RWPE1 (cell line): ENCODE measurements at places on chromosomes 2 and 18.

GRCh38 chr2:3045318-3045921 lies 332.2 kb downstream of the EIPR1 start:
- no peak for DNase-seq

DNA sequence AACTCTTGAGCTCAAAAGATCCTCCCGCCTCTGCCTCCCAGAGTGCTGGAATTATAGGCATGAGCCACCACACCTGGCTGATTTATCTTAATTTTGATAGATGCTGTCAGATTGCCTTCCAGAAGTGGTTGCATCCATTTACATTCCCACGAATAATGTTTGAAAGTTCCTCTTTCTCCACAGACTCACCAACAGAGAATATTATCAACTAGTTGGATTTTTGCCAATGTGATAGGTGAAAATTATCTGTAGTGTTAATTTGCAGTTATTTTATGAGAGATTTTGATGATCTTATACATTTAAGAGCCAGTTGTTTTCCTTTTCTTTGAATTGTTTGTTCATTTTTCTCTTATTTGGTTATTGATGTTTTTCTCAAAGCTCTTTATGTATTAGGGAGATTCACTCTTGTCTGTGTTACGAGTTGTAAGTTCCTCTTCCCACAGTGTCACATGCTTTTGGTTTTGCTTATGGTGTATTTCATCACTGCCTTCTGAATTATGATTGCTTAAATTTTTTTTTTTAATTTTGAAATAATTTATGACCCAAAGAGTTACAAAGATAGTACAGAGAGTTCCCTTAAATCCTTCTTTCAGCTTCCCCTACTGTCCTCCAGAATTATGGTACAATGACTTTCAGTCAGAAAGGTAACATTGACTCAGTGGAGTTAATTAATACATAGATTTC lies 20.7 kb upstream of the NT5DC4 start:
- no peak for DNase-seq

- no peak for DNase-seq
These were observed 27.7 kb downstream of the BIRC6 start for GRCh38 chr2:32384529-32384928.

- DNase-seq = no peak
These were observed 40.2 kb upstream of the GPR17 start for GRCh38 chr2:127605691-127606263.

- DNase-seq = no peak
These were observed 10.6 kb downstream of the CNDP1 start for GRCh38 chr18:74544898-74545297.

- DNase-seq = no peak
These were observed 75.9 kb downstream of the TMEM18 start for GRCh38 chr2:601387-601698.

GRCh38 chr18:22253676-22254075 lies 84.3 kb downstream of the GATA6 start:
- DNase-seq = no peak

DNA sequence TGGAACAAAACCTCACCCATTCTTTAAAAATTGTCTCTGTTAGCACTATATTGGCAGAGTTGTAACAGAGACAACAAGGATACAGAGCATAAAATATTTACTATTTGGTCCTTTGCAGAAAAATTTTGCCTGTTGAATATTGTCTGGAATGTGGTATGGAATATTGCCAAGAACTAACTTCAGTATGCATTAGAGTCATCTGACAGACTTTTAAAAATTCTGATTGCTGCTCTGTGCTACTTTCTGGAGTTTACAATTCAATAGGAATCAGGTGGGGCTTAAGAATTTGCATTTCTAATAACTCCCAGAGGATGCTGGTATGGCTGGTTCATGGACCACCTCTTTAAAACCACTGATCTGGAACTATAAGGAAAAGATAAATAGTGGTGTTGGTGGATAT lies 32.8 kb upstream of the NYAP2 start:
- DNase-seq = no peak

GRCh38 chr2:43343573-43344304 lies 117.3 kb upstream of the ZFP36L2 start:
- DNase-seq = no peak

DNA sequence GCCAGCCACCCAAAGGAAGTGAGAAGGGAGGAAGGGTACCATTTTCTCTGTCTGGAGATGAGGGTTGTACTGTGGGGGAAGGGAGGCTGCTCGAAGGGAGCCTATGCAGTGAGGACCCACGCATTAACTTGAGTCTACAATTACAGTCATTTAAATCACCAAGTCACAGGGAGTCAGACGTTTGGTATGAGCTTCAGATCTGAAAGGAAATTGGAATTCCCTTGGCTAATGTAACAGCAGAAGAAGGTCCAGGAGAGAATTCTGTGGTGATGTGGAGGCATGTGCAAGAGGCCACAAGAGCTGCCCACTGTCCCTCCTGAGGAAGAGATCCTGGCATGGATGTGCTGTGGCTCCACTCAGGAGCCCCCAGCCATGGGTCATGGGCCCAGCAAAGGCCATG lies 22.5 kb downstream of the DAPL1 start:
- DNase-seq = no peak

DNA sequence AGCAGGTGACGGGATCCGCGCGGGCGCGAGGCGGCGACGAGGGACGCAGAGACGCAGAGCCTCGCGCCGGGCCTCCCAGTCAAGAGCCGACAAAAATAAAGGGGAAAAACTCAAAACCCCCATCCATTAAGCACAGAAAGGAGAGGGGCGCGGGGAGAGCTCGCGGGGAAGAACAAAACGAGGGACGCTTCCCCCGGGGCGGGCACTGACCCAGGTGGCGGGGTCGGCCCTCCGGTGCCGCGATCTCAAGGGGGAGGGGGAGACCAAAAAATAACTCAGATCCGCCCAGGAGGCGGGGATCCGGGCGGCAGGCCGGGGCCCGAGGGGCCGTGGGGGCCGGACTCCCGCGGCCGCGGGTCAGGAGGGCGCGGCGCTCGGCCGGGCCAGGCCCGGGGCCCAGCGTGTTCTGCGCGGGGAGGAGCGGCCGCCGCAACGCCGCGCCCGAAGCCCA lies 597 bp downstream of the RNF103 start:
- DNase-seq = no peak

DNA sequence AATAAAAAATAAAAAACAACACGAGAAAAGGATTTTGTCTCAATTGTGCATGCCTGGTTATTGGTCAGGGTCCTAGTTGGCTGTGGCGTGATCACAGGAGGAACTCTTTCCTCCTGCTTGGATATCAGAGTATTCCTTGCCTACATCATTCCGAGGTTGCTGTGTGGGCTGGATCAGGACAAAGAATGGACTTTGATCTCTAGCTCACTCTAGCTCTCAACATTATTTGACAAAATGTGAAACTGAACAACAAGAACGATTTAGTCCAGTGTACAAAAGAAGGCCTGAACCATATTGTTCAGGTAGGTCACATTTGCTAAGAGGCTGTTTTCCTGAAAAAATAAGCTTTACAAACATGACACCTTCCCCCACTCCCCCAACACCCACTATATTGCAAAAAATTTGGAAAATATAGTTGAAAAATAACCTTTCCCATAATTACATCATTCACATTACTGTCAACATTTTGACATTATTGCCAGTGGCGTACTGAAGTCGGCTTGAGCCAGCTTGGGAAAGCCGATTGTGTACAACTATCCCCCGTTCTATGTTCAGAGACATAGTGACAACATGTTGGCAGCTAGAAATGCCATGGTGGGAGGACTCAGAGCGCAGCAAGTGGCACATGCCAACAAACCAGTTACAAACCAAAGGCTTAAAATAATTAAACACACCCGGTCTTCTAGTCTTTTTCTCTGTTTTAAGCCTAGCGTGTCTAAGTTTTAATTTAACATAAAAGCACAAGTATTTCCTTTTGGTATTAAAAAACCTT lies 179.0 kb downstream of the LPIN1 start:
- no peak for DNase-seq

GRCh38 chr2:39529836-39530235 lies 92.8 kb upstream of the MAP4K3 start:
- no peak for DNase-seq

DNA sequence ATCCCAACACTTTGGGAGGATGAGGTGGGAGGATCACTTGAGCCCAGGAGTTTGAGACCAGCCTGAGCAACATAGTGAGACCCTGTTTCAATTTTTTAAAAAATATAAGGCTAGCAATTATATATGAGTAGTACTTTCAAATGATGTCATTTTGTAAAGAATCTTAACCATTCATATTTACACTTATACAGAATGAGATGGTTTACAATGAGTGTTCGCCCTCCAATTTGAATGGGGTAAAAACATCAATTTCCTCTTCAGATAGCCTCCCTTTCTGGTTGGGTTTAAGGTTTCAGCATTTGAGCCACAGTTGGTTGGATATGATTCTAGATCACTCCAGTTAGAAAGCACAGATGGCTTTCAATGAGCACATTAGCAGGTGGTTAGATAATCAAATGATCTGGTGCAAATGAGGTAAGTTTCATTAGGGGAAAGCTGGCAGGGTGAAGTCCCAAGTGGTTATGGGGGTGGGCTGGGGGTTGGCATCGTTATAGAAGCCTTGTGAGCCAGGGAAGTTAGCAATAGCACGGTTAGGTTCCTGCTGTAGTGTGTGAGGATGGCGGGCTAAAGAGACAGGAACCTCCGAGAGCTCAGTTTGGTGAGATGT lies 63.9 kb downstream of the TRPM8 start:
- DNase-seq = no peak

- no peak for DNase-seq
These were observed 702.2 kb downstream of the ERBB4 start for GRCh38 chr2:211836409-211836808.

DNA sequence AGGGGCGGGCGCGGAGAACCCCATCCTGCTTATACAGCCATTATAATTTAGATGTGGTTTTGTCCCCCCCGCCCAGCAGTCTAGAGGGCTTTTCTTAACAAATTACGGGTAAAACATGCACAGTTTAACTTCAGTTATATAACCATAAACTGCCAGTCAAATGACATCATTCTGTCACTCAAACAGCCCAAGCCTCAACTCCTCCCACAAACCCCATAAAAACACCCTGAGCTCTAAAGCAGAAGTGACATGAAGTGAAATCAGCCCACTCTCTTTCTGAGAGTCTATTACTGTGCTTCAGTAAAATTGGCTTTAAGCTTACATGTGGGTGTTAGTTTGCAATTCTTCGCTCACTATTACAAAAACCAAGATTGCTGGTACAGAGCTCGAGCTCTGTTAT lies 705.1 kb upstream of the GCFC2 start:
- no peak for DNase-seq

GRCh38 chr2:111116011-111116746 lies 4.5 kb upstream of the BCL2L11 start:
- DNase-seq = no peak

DNA sequence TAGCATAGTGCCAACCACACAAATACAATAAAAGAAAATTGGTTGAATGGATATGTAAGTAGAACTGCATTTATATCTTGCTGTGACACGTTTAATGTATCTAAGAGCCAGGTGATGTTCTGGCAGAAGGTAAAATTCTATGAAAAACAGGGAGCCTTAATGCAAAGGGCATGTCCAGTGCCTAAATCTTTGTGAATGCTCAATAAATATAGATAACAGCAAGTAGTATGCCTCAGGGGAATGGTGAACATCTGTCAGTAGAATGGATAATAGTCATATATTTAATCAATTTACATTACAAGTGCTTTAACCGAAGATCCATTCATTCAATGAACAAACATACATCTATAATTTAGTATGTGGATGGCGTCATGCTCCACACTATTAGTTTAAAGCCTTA lies 43.7 kb upstream of the NYAP2 start:
- DNase-seq = no peak

DNA sequence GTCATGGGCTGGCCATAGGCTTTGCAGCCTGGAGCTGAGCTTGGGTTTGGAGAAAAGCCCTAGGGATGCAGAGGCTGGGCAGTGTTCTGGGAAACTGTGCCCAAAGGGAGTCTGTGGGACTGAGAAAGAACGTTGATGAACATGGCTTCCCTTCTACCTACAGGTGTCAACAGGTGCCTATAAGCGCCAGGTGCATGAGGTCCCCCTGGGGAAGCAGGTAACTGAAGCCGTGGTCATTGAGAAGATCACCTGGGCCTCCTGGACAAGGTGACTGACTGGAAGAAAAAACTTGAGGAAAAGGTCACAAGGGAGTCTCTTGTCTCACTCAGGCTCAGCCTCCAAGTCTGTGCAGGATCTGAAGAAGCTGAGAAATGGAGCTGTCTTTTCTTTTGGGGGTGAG lies 83.4 kb downstream of the RTN4 start:
- no peak for DNase-seq

DNA sequence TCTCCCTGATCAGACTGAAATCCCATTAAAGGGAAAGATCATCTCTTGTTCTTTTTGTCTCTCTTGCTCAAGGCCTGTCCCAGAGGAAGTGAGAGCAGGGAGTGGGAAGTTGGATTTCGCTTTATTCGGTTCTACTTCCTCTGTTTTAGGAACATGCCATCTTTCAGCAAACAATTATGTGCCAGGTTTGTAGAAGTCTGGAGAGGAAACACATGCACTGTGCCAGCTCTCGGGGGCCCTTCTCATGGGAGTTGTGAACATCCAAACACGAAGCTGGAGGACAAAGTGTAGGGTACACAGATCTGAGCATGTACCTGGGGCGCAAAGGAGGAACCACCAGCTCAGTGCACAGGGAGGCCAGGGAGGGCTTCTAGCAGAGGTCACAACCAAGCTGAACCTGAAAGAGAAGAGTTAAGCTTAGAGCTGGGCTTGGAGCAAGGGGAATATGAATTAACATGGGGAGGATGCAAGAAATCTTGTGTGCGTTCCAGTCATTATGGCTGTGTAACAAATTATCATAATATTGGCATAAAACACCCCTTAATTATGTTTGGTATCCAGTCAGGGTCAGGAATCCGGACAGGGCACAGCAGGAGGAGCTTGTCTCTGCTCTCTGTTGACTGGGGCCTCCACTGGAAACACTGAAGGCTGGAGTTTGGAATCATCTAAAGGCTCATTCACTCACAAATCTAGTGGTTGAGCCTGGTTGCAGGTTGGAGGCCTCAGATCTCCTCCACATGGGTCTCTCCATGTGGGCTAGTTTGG lies 128.6 kb downstream of the ZFP36L2 start:
- DNase-seq = no peak

DNA sequence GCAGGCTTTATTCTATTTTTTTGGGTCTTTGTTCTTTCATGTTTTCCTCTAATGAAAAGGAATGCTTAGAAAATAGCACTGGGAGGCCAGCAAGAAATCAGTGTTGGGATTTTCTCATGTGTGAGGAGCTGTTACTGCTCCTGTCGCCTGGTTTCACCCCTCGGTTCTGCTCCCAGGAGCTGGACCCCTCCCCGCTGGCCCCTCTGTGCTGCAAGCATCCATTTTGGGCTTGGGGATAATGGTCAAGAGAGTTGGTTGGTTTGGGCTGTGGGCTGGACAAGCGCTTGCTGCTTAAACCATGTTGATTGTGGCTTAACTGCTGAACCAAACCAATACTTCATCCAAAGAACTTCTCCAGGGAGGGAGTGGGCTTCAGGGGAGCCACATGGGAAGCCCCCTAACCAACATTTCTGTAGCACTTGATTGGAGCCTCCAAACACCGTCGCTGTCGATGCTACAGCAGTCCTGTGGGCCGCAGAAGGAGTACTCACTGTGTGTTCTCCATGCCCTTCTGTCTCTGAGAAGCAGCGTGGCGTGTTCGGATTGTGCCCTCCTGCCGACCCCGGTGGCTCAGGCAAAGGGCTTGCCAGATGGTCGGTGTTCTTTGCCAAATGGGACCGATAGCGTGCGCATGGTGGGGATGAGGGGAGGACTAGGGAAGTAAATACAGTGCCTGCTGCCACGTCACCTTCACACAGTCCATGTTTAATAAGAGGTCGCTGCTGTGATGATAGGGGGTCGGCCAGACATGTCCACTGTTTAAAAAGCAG lies 40.0 kb downstream of the AGAP1 start:
- no peak for DNase-seq

- no peak for DNase-seq
These were observed 70.1 kb upstream of the BZW1 start for GRCh38 chr2:200741468-200742202.
